LHCN-M2 (cell line): ENCODE measurements at places on chromosomes 4 and X.

DNA sequence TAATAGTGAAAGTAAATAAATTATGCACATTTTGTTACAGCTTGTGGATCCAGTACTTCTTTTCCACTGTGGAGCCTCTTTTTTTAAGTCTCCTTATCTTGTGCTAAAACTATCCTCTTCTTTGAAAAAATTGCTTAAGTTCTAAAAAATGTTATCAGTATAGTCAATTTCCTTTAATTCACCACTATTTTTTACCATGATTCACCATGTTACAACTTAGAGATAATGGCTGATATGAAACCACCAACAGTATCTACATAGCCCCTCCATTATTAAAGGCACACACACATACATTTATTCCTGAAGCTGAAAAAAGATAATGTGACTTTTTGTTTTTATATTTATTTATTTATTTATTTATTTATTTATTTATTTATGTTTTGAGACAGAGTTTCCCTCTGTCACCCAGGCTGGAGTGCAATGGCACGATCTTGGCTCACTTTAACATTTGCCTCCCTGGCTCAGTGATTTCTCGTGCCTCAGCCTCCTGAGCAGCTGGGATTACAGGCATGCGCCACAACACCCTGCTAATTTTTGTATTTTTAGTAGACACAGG is 243.2 kb downstream of the SPOCK3 start:
- no peak for DNase-seq

GRCh38 chrX:77118686-77119085 is 328.5 kb upstream of the FGF16 start:
- DNase-seq: no peak

GRCh38 chr4:127586922-127587571 is 45.7 kb upstream of the INTU start:
- DNase-seq: peak; percentile 24

GRCh38 chr4:189046642-189047041 is 894.0 kb upstream of the FRG1 start:
- peak; percentile 38 for DNase-seq
